NCI-H1048 (cell line): ENCODE measurements at places on chromosomes 6 and 20.

DNA sequence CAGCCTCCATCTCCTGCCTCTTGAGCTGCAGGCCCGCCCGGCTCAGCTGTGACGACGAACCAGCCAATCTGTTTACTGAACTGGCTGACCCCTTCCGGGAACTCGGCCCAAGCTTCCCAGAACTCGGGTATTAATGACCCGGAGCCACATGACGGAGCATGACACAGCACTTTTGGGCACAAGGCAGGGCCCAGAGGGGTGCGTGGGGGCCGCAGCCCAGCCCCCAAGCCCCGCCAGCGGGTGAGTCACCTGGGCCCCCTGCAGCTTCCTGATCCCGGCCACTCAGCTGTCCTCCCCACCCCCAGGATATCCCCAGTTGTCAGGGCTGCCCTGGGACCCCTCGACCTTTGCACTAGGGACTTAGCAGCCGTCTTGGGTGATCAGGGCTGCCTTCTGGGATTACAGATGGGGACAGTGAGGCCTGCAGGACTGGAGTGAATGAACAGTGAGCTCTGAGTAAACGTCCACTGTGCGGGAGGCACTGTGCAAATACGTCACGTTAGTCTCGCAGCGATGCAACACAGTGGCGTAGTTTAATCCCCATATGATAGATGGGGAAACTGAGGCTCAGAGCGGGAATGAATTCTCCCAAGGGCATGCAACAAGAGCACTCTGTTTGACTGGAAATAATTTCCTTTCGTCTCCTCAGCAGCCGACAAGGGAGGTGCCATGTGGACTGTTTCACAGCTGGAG is 102.1 kb downstream of the CEBPB start:
- no peak for DNase-seq

GRCh38 chr20:34369265-34369664 is 6.2 kb downstream of the ITCH start:
- DNase-seq, result no peak

DNA sequence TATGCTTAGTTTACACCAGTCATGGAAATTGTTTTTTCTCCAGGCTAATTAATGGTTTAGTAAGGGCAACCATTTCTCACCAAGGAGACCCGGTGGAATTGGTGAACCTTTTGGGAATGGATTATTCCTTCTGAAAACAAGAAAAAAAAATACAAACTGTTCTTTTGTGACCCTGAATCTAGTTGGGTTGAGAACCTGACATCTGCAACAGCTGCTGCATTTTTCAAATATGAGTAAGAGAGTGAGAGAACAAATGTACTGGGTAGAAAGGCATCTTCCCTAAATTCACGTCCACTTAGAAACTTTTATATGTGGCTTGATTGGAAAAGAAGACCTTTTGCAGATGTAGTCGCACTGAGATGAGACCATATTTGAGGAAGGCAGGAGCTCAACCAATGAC is 553.4 kb upstream of the EPHA7 start:
- DNase-seq, result no peak

DNA sequence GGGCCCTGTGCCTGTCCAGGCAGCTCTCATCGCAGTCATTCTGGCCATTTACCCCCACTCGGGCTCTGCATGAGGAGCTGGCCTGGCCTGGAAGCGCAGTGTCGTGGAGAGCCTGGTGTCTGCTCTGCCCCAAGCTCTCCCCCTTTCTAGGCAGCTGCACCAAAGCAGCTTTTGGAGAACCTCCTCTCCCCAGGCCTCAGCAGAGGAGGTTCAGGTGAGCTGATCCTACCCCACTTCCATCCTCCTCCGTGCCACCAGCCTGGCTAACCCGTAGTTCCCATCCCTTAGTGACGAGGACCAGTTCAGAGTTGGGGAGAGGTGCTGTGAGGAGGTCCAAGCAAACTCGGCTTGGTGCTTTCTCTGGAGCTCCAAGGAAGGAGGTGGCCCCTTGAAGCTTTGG is 30.5 kb upstream of the PHACTR3 start:
- no peak for DNase-seq

DNA sequence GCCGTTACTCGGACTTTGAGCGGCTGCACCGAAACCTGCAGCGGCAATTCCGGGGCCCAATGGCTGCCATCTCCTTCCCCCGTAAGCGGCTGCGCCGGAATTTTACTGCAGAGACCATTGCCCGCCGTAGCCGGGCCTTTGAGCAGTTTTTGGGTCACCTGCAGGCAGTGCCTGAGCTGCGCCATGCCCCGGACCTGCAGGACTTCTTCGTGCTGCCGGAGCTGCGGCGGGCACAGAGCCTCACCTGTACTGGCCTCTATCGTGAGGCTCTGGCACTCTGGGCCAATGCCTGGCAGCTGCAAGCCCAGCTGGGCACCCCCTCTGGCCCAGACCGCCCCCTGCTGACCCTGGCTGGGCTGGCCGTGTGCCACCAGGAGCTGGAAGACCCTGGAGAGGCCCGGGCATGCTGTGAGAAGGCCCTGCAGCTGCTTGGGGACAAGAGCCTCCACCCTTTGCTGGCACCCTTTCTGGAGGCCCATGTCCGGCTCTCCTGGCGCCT is 7.2 kb downstream of the SNX21 start:
- no peak for DNase-seq
